Stimulated activated CD4-positive, alpha-beta T cell treated with anti-CD3 and anti-CD28 coated beads, Interleukin-4, amount 100 ng/mL, for 1 hour (primary cell): ENCODE measurements at places on chromosomes 3 and 15.

- DNase-seq: no peak
These were observed 106.5 kb downstream of the ERC2 start for GRCh38 chr3:56361731-56362130.

GRCh38 chr3:42546691-42547213 lies 35.0 kb downstream of the SEC22C start:
- DNase-seq: no peak

- DNase-seq: no peak
These were observed 63.4 kb upstream of the GSK3B start for GRCh38 chr3:120157681-120158080.

- no peak for DNase-seq
These were observed 82.2 kb downstream of the SSR3 start for GRCh38 chr3:156472684-156473083.

- no peak for DNase-seq
These were observed 162.8 kb downstream of the CD47 start for GRCh38 chr3:107928084-107928445.

DNA sequence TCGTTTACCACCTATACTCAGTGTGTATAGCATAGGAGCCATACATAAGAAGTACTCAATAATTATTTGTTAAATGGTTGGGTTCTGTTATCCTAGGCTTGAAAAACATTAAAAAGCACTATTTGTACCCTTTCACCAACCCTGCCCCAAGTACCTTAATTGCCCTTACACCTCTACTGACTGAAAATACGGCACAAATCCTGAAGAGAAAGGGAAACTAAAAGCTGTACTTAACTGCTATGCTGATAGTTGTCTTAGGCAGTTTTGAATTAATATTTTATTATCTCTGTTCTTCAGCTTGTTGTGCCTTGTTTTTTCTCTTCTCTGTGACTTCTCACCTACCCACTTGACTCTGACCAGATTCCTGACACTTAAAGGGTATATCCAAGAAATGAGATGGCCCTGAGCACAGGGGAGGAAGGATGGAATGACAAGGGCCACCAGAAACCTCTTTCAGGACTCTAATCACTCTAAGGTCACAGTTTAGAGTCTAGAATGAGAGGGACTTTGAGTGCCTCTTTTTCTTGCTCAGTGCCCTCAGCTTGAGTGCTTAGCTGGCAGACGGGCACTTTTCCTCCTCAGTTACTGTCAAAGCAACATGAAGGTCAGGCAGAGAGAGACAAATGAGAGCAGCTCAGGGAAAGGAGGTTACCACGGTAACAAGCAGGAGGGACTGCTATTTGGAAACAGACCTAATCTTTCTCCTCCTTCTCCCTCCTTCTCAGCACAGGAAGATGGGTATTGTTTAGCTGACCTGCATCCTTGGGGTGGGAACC lies 136.5 kb downstream of the ZNF609 start:
- no peak for DNase-seq

DNA sequence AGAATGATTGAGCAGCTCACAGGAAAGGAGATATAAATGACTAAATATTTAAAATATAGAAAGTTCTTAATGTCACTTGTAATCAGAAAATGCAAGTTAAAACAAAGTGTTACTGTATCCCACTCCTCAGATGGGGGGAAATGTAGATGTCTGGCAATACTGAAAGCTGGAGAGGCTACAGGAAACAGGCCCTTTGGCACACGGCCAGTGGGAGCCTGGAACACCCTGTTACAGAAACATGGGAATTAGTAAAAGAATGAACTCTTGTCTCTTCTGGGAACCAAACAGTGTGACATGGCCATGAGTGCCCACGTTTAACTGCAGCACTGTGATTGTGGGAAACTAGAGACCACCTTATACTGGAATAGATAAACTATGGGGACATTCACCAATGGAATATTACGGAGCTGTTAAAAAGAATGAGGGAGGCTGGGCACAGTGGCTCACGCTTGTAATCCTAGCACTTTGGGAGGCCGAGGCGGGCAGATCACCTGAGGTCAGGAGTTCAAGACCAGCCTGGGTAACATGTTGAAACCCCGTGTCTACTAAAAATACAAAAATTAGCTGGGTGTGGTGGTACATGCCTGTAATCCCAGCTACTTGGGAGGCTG lies 50.2 kb downstream of the CDCP1 start:
- DNase-seq: no peak

GRCh38 chr15:92499731-92500530 lies 106.2 kb downstream of the ST8SIA2 start:
- DNase-seq: no peak
